ENCODE measurements at places on chromosomes 3 and 15. TPM values are rescaled to one million over a fixed set of nuclear protein-coding genes. Genes with fewer than 3 reads are reported as not detected.

DNA sequence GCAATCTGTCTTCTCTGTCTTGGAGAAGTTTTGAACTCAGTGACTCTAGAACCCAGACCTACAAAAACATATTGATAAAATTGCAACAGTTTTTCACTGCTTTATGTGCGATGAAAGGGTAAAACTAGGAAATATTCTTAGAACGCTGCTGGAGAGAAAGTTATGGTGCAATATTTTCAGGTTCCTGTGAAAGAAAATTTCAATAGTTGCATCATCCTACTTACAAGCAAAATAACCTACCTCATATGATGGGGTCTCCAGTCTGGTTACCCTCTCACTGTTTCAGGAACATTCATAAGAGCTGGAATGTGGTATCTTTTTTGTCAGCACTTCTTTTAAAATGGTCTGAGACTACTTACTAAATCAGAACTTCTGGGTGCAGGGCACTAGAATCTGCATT is 27.1 kb downstream of the GATM start:
- H3K4me1 ChIP-seq, result peaks cover 8% of the 10 kb centered on the region
- no peaks in the 10 kb centered on the region for H3K36me3 ChIP-seq
- DNase-seq, result no peak
- no peaks in the 10 kb centered on the region for H3K27me3 ChIP-seq
- no peak overlapping the region for H3K27ac ChIP-seq
- H3K4me3 ChIP-seq, result no peak overlapping the region

DNA sequence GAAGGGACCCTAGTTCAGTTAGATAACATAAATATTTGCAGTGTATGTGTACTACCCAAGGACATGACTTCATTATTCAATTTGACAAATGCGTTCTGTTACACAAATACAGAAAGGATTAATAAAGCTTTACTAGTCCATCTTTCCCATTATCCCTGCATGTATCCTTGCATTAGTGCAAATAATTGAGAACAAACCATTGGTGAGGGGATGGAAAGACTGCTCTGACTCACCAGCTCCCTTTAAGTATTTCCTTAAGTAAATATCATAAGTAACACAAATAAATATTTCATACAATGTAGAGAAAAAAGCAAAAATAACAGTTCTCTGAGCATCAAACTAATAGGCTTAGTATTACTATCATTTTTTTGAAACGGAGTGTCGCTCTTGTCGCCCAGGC is 1.9 kb upstream of the GPD1L start:
- H3K27me3 ChIP-seq, result no peaks in the 10 kb centered on the region
- H3K4me3 ChIP-seq, result no peak overlapping the region
- no peaks in the 10 kb centered on the region for H3K36me3 ChIP-seq
- H3K4me1 ChIP-seq, result peaks cover 21% of the 10 kb centered on the region
- no peak for DNase-seq

SAMD7 gene
- total RNA-seq, result not detected

CCDC191 gene
- 21.0 TPM for total RNA-seq

- no peak overlapping the region for H3K4me3 ChIP-seq
- no peaks in the 10 kb centered on the region for H3K27me3 ChIP-seq
- H3K4me1 ChIP-seq, result no peaks in the 10 kb centered on the region
Measured at GRCh38 chr15:41347236-41347635, 14.6 kb downstream of the NUSAP1 start.

DNA sequence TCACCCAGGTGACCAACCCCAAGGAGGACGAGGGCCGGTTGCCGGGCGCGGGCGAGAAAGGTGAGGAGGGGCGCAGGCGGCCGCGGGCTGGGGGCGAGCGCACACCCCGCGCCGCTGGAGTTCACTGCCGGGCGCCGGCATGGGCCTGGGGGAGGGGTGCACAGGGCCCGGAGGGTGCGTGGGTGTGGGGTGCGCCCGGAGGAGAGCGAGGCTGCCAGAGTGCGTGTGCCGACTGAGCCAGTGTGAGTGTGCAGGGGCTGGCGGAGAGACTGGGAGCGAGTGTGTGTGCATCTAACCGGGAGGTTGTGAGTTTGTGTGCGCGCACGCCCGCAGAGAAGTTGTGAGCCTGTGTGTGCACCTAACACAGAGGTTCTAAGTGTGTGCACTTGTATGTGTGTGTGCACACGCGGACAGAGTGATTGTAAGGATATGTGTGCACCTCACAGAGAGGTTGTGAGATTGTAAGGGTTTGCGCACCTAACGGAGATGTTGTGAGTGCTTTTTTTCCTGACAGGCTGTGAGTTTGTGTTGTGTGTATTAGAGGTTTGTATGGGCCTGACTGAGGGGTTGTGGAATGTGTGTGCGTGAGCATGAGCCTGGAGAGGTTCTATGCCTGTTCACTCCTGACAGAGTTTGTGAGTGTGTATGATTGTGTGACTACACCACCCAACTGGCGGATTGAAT is 681 bp downstream of the CTDSPL start:
- peaks cover 74% of the 10 kb centered on the region for H3K4me1 ChIP-seq
- no peaks in the 10 kb centered on the region for H3K27me3 ChIP-seq
- H3K36me3 ChIP-seq, result no peaks in the 10 kb centered on the region
- peak; percentile 83 for DNase-seq
